ENCODE measurements at places on chromosomes 3 and 15.

- DNase-seq, result no peak
Observed at GRCh38 chr15:40990080-40990479, 36.8 kb downstream of the CHAC1 start.

GRCh38 chr3:183375337-183375736, 53.1 kb downstream of the MCF2L2 start:
- DNase-seq, result no peak

GRCh38 chr15:80199869-80200268, 47.1 kb downstream of the FAH start:
- no peak for DNase-seq

DNA sequence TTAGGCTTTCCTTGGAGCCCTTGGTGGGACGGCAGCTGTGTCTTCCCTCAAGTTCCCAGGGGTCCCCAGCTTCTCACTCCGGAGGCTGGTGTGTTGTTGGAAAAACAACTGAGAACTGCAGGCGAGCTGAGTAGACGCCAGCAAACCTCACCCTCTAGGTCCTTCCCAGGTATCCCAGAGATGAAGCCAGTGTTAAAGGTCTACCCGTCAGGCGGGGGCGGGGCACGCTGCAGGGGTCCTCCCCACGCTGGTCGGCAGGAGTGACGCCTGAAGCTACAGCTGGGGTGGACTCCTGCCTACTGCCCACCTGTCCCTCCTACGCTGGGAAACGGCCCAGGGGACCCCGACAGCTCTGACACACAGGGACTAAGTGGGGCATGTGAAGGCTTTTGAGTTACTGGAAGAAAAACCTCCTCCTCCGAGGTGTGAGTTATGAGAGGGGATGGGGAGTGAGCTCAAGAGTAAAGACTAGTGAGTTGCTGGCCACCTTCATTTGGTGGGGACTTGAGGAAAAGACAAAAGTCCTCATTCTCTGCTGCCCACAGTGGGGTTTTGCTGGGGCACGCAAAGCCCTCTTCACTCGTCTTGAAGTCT, 32.2 kb upstream of the SNRPA1 start:
- DNase-seq, result no peak

DNA sequence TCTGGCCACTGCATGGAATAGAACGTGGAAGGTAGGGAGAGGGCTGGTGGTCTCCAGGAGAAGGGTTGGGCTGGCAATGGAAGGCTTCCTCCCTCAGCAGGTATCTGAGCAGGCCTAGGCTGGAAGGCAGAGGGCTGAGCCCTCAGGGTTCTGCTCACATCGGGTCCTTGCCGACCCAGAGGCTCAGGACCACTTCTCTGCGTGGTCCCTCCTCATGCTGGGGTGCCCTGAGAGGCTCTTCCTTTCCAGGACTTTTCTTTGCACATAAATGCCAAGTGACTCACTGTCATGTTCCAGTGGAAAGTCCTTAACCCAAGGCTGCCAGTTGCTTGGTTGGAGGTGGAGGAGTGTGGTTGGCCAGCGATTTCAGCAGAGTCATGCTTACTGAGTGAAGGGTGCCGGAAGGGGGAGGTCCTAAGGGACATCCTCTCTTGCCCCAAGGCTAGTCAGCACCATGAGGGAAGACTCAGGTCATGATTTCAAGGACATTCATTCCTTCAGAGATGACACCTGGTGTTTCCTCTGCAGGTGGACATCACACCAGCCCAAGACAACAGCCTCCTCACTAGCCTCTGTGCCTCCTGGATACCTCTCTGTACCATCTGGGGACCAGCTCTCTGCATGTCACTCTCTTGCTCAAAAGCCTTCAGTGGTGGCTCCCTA, 8.2 kb downstream of the SLC6A6 start:
- DNase-seq, result no peak

All from stimulated activated CD4-positive, alpha-beta T cell treated with anti-CD3 and anti-CD28 coated beads, Interleukin-1b, Interleukin-23, amount 100 ng/mL, for 4 hours (primary cell).